GM06990 (cell line): ENCODE measurements at places on chromosomes 5 and 9.
A peak's percentile ranks its signal among the peaks of the same experiment; 100 is the strongest.

DNA sequence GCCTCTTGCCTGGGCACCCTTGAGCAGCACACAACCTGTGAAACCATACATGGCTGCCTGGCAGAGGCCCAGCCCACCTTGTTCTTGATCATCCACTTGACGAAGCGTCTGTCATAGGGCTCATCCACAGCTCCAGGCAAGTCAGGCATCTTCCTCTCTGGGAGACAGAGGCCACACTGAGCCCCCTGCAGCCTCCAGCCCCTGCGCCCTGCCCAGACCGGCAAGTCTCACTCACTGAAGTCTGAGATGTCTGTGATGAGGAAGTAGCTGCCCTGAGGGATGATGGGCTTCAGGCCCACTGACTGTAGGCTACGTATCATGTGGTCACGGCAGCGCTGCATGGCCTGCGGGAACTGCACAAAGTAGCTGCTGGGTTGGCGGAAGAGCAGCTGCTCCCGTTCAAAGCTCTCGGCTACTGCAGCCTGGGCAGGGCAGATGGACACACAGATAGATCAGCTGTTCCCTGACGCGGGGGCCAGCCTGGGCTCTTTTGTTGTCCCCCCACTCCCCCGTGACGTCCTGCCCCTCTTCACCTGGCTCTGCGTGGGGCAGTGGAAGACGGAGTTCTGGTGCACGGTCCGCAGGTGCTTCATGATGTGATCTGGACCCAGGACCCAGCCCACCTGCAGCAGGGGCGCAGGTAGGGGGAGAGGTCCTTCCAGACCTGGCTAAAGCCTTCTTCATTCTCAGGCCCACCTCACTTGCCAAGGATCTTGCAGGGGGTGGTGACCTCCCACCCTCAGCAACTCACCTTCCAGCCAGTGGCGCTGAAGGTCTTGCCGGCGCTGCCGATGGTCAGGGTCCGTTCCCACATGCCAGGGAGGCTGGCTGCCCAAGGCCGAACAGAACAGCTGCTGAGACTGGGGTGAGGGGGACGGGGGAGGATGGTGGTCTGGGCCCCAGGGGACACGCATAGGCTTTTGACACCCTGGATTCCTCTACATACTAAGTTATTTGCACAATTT, 5.9 kb upstream of the SPOUT1 start:
- DNase-seq: no peak

- no peak for DNase-seq
Observed at GRCh38 chr9:3906437-3907213, 380.8 kb upstream of the RFX3 start.

DNA sequence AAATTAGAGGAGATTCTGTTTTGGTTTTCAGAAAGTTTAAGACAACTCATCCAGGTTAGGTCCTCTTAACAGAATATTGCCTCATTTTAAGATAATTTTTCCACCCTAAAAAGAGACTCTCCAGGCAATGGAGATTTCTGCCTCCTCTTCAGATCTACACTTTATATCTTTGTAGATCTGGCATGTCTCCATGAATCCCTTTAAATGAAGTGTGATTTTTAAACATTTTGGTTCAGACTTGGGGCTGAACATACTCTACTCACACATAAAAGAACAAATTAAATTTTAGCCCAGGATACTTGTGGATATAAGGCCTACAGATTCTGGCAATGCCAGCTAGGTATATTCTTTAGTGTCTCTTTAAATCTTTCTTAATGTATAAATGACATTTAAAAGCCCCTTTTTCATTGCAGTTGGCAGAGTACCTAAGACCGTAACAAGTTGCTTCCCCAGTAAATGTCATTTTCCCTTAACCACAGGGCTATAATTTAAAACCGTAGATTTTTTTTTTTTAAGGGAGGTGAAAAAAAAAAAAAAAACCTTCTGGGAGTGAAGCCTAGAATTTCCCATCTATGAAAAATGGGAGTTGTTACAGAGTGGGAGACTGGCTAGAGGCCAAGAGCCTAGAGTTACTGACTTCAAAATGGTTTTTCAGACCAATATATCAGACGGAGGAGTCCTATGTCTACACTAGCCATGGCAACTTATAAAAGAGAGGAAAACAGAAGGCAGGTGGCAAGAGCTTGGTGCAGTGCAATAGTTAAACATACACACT, 207.8 kb upstream of the TARS1 start:
- DNase-seq: no peak

DNA sequence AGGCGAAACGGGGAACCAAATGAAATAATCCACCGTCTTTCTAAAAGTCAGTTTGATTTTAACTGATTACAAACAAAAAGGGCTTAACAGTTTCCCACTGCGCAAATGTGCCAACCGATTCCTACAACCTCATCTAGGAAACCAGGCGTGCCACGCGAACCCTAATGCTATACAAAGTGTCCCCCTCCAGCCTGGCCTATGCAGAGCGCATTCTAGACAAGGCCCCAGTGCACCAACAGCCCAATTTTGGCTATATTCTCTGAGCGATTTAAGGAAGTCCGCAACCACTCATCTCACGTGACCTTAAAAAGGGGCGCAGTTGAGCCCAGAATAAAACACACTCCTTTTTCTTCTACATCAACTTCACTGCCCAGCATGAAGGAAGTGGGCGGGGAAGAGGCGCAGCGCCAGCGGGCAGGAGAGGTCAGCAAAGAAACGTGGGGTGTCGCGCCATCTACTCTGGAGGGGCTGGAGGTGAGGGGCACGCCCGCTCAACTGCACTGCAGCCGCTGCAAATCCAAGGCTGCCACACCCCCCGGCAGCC, 779 bp downstream of the FAM13B start:
- DNase-seq: peak; percentile 87

- DNase-seq: no peak
Observed at GRCh38 chr5:34511915-34512314, 144.2 kb upstream of the RAI14 start.

GRCh38 chr5:134554319-134555222, 29.1 kb downstream of the JADE2 start:
- peak; percentile 76 for DNase-seq

GRCh38 chr9:107751567-107752210, 262.1 kb upstream of the KLF4 start:
- DNase-seq: peak; percentile 22

DNA sequence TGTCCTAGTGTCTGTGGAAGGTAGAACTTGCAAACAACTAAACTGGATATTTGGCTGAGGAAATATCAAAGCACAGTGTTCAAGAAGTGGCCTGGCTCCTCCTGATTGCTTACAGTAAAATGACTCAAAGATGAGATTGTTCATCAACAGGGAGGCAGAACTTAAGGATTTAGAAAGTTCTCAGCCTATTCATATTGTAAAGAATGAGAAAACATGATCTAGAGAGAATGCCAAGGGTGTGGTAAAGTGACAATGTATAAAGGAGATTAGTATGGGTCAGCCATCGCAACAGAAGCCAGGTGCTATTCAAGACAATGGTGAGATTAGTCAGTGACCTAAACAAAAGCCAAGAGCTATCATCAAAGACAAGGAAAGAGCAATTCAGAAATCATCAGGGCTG, 372.3 kb downstream of the SPOCK1 start:
- no peak for DNase-seq

DNA sequence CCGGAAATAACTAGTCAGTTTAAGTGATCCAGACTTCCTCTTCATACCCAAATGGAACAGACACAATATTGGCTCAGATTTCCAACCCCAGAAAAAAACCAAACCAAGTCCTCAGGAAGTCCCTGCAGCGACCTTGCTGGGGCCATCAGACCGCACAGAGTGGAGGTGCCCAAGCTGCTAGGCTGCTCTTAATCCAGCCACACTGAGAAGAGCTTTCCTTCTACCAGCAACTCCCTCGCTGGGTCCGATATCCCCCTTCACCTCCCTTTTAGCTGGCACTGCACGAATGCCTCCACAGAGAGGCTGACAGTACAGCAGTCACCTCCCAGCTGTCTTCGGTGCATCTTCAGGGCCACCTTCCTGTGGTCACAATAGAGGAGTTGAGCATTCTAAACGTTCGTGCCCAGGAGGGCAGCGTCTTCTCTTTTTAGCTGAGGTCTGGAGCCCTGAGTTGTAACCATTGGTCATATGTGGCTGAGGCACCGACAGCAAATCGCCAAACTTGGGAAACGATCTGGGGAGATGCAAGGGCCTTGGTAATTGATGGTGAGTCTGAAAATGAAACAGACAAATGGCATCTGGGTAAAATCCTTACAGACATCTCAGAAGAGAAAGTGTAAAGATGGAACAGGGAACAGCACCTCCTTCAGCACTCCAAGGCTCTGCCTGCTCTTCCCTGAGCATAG, 5.7 kb downstream of the NAIF1 start:
- DNase-seq: no peak

- peak; percentile 30 for DNase-seq
Observed at GRCh38 chr5:56735849-56736641, 79.3 kb upstream of the MAP3K1 start.

DNA sequence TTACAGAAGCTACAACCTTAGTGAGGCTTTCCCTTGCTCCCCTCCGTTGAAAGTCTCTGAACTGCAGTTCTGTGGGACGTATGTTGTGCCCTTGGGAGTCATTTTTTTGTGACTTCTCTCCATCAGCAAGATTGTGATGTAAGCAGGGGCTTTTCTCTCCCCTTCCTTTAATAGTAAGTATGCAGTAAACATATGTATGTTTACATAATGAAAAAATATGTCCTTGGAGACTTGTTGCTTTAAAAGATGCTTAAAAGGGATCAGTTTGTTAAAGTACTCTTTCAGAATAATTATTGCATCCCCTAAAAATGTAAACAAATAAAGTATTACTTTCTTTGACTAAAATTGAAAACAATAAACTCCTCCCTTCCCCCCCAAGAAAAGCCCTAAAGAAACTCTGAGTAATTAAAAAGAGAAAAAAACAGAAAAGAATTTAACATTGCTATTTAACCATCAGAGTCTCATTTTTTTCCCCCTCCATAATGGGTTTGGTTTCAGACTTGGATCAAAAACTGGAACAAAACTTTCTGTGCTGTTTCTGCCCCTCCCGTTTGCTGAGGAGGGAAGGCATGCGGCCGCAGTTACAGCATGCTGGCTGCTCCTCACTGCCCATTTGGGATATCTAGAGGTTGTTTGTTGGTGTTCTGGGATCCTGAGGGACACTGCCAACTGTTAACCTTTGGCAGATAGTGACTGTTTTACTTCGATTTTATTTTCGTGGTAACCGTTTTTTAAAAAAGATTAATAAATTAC, 40.2 kb downstream of the TRIO start:
- DNase-seq: no peak

GRCh38 chr5:167081561-167081960, 1209.9 kb upstream of the WWC1 start:
- no peak for DNase-seq

DNA sequence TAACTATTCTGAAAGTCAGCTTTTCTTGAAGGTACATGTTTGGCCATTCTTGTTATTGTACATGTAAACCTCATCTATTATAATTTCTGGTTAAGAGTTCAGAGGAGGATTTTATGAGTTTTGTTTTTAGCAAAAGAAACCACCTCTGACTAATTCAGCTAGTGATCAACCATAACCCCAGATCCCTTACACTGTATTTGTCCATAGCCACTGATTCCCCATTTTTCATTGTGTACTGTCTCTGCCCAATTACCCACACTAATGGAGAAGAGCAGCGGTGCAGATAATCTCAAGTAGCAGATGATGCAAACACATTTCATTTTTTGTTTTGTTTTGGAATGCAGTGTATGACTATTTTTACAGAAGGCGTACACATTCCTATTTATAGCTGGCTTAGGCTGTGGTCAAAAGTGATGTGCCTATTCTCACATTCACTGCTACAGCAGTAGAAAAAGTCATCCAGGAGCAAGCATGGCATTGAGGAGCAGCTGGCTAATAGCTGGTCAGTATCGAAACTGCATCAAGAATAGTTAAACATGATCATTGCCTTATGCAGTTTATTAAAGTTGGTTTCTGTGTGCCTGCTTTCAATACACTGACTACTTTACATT, 988.3 kb downstream of the DTWD2 start:
- peak; percentile 39 for DNase-seq

DNA sequence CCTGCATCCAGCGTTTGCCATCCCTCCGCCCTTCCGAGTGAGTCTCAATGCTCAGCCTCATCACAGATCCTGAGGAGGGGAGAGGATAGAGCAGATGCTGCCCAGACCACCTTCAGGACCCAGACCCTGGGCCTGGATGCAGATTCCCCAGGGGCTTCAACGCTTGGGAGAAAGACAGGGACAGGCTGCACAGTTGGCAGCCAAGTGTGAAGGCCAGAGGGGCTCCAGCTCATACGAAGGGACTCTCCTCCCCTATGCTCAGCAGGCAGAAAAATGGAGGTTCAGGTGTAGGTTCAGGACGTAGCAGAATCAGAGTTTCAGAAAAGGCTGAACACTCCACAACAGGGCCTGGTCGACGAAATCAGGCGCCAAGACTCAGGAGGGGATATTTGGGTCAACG, 378.5 kb upstream of the IRX1 start:
- no peak for DNase-seq

DNA sequence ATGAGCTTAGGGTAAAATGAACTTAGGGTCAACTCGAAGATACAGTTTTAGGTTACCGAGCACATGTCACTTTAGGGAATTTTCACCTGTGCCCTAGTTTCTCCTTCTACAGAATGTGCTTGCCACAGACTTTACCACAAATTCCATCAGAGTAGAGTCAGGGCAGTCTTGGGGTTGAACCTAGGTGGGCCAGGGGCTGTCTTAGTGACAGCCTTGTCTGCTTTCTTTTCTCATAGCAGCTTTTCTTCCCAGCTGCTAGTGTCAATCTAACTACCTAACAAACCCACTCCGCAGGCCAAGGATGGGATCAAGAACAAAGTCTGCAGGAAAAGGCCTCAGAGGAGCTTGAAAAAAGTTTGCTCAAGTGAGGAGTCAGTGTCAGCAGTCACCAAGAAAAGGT, 458.1 kb upstream of the CDH18 start:
- DNase-seq: no peak

DNA sequence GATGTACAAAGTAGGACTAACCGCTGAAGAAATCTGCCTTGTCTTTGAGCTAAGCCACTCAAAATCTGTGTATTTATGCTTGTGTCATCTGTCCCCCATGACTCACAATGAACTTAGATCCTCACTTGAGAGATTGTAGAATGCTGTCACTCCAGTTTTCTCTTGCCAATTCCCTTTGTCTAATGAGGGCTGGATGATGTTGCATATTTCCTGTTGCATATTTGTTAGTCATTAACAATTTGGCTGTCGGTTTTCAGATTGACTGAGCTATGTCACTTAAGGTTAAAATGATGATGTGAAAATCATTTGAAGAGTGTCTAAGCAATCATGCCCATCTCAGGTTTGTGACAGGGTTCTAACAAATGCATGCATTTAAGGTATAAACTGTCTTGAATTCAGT, 481.7 kb downstream of the CDH10 start:
- DNase-seq: no peak
